Esophagus squamous epithelium (tissue), 5 donors: ENCODE measurements at places on chromosomes 11 and 22. TPM values are rescaled to one million over a fixed set of nuclear protein-coding genes. Genes with fewer than 3 reads are reported as not detected.

CSF2RB gene
- 2.0 TPM for total RNA-seq

C1QTNF5 gene
- 5.3 TPM for total RNA-seq

LGALS12 gene
- not detected for total RNA-seq

SMC1B gene
- not detected for total RNA-seq

CNGA4 gene
- not detected for total RNA-seq

INPP5J gene
- 2.4 TPM for total RNA-seq

GRCh38 chr11:122655527-122656072 is at the start of gene UBASH3B:
Gene UBASH3B (plus strand): TSS chr11:122655722. CDS start chr11:122656050, 328 bp downstream.
- no peaks in the 10 kb centered on the region for H3K36me3 ChIP-seq
- peak within 1 kb of the TSS; percentile 88 for H3K27ac ChIP-seq
- H3K27me3 ChIP-seq: no peaks in the 10 kb centered on the region
- H3K4me1 ChIP-seq: peaks cover 21% of the 10 kb centered on the region
- peak; percentile 24 for DNase-seq

DNA sequence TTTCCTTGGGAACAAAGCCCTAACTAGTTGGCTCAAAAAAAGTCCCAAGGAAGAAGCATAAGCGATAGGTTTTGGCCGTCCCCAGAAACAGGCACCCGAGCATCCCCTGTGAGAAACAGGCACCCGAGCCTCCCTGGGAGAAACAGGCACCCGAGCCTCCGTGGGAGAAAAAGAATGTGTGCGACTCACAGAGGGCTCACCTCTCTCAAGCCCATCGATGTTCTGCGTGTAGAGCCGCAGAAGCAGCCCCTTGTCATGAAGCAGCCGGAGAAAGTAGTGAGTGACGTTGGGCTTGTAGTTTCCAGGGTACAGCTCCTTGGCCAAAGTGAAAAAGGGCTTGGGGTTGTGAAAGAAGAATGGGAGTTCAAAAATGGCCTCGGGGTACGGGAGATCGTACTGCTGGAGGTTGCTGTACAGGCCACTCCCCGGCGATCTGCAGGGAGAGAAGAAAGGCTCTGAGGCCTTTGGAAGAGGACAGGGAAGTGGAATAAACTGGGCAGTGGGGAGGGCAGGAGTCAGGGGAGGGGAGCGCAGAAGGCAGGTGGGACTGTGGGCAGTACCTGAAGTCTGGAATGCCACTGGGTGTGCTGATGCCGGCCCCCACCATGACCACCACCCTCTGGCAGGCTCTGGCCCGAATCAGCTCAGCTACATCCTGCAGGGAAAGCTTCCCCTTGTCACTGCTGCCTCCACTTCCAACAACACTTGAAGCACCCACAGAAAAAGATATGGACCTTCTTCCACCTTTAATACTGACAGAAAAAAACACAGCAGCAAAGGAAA is 3.2 kb downstream of the SIRT3 start:
- H3K27ac ChIP-seq: no peak overlapping the region
- no peaks in the 10 kb centered on the region for H3K27me3 ChIP-seq
- peaks cover 38% of the 10 kb centered on the region for H3K36me3 ChIP-seq
- no peak for DNase-seq
- no peak overlapping the region for H3K4me3 ChIP-seq

DNA sequence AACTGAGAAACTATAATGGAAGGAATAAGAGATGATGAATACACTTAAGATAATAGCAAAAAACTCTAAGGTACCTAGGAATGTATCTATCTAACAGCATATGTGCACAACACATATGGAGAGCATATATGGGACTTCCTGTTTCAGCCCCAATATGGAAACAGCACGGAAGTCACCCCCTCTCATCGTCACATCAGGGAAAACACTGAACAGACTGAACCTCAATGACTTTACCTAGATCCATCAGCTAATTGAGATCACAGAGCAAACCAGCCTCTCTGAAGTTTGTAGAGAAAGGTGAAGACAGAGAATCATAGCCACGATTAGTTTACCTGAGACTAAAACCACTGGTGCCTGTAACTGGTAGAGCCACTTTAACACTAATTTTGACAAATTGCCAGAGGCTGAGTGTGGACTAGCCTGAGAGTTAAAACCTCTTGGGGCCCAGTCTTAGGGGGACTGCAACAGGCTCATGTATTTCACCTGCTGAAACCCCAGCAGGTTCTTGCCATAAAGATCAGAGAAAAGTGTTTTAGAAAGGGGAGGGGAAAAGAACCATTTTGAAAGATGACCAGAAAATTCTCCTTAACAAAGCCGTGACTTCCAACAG is 722.6 kb downstream of the TBC1D22A start:
- peak overlapping the region; percentile 62 for H3K27ac ChIP-seq
- H3K4me3 ChIP-seq: no peak overlapping the region
- no peak for DNase-seq

DNA sequence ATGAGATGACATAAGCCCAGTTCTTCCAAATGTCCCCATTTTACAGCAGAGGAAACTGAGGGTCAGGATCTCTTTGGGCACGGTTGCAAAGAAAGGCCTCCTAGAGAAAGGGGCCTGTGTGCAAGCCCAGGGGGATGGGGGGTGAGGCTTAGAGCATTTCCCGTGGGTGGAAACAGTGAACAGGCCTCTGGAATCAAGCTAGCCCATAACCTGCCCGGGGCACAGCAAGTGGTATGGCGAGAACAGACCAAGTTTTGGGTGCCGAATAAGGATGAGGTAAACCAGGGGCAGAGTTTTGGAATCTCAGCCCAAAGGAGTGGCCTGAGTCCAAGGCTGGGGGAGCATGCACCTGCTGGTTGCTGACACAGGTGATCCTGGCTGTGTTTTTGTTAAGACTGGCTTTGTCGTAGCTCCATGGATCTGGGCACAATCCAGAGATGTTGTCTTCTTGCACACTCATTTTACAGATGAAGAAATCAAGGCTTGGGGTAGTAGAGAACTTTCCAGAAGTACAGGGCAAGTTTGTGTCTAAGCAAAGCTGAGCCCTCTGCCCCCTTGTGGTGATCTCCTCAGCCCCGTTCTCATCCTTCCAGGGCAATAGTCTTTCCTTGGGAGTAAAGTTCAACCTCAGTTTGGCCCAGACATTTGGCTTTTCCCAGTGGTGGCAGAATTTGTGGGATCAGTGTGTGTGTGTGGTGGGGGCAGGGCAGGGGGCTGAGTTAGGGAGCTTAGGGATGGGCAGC is 53.5 kb upstream of the MYEOV start:
- DNase-seq: no peak
- no peaks in the 10 kb centered on the region for H3K4me1 ChIP-seq

- H3K4me1 ChIP-seq: peaks cover 26% of the 10 kb centered on the region
- H3K36me3 ChIP-seq: no peaks in the 10 kb centered on the region
- no peak overlapping the region for H3K27ac ChIP-seq
- no peak for DNase-seq
Observed at GRCh38 chr11:79193663-79194310, 247.0 kb downstream of the TENM4 start.

GRCh38 chr11:14082338-14082737 is 119.8 kb downstream of the SPON1 start:
- no peaks in the 10 kb centered on the region for H3K36me3 ChIP-seq
- no peaks in the 10 kb centered on the region for H3K27me3 ChIP-seq
- H3K27ac ChIP-seq: peak overlapping the region; percentile 55

- no peak for DNase-seq
- H3K27ac ChIP-seq: no peak overlapping the region
- peaks cover 43% of the 10 kb centered on the region for H3K4me1 ChIP-seq
- H3K4me3 ChIP-seq: no peak overlapping the region
- H3K36me3 ChIP-seq: no peaks in the 10 kb centered on the region
- H3K27me3 ChIP-seq: no peaks in the 10 kb centered on the region
Observed at GRCh38 chr22:45221201-45221600, 19.5 kb downstream of the KIAA0930 start.

DNA sequence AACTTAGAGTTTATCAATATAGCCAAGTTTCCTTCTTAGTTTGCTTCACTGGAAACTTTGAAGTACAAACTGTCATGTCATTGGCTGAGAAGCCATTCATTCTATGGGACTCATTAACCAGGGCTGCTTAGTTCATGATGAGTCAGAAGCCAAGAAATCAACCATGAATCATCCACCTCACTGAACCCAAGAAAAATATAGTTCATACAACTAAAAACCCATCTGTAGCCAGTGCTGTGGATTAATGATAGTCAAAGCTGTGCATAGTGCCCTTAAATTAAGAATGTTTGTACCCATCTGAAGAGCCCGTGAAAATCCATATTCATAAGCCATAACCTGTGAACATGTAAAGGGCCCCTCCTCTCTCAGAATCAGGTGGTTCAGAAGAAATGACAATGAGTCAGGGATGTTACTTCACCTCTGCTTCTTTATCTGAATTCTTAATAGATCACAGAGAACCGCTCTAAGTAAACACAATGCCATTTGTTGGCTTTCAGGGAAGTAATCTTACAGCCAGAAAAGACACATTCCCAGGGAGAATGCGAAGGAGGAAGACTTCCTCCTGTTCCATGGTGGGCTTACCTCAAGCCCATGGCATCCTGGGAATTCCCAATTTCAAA is 25.4 kb downstream of the MMP20 start:
- H3K27ac ChIP-seq: peak overlapping the region; percentile 81
- no peaks in the 10 kb centered on the region for H3K27me3 ChIP-seq
- H3K4me3 ChIP-seq: no peak overlapping the region
- H3K4me1 ChIP-seq: peaks cover 23% of the 10 kb centered on the region

- H3K36me3 ChIP-seq: no peaks in the 10 kb centered on the region
- H3K4me1 ChIP-seq: no peaks in the 10 kb centered on the region
- DNase-seq: no peak
Observed at GRCh38 chr11:65826984-65827735, 6.6 kb upstream of the SNX32 start.

DNA sequence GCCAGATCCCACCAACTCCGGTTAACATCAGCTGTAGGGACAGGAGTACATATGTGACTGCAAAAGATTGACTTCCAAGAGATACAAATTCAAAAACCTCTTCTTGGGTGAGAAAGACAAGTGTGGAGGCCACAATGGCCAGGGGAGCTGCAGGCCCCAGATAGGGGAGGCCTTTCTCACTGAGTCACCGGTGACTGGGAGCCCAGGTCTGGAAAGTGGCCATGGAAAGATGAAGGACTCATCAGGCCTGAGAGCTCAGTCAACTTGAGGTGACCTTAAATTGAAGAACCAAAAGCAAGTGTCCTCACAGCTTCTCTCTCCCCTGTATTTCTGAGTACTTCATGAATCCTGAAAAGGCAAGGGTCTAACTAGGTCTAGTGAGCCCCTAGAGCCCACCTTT is 90.4 kb upstream of the CLPB start:
- no peak for DNase-seq
- H3K4me1 ChIP-seq: no peaks in the 10 kb centered on the region
- H3K27ac ChIP-seq: no peak overlapping the region
- H3K36me3 ChIP-seq: no peaks in the 10 kb centered on the region
- H3K27me3 ChIP-seq: no peaks in the 10 kb centered on the region

DNA sequence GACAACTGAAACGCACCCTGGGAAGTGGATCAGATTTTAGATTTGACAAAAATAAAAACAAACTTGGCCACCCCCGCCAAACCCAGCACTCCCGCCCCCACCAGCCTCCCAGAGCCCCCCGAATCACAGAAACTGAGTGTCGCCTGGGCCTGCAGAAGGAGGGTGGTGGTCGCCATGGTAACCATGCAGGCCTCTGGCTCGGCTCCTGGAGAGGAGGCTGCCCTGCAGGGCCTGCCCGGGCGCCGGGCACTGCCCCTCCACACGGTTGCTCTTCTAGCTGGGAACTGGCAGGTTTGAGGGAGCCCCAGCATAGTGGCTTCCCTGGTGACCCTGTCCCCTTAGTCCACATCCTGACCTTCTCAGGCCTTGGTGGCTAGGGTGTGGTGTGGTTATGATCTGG is 19.3 kb downstream of the CACNA1I start:
- no peak for DNase-seq
- H3K36me3 ChIP-seq: no peaks in the 10 kb centered on the region
- no peak overlapping the region for H3K4me3 ChIP-seq
- peaks cover 12% of the 10 kb centered on the region for H3K4me1 ChIP-seq
- no peaks in the 10 kb centered on the region for H3K27me3 ChIP-seq
- H3K27ac ChIP-seq: no peak overlapping the region
